ENCODE measurements at places on chromosomes 6 and 20. TPM values are rescaled to one million over a fixed set of nuclear protein-coding genes. Genes with fewer than 3 reads are reported as not detected.

- no peak overlapping the region for H3K4me3 ChIP-seq
- H3K36me3 ChIP-seq = no peaks in the 10 kb centered on the region
- H3K27ac ChIP-seq = no peak overlapping the region
- no peaks in the 10 kb centered on the region for H3K4me1 ChIP-seq
Measured at GRCh38 chr20:58544286-58544685, 29.1 kb upstream of the APCDD1L start.

DNA sequence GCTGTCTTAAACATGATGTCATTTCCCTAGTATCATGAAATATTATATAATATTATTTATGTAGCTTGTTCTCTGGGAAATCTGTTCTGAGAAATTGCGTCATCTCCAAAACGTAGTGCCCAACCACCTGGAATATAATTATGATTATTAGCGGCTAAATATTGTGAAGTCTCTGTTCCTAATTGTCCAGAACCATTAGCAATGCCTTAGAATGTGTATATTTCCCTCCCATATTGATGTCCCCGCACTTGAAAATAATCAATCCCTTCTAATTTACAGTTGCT lies 54.4 kb downstream of the OTOR start:
- DNase-seq = no peak
- peaks cover 10% of the 10 kb centered on the region for H3K27me3 ChIP-seq
- no peaks in the 10 kb centered on the region for H3K36me3 ChIP-seq

GRCh38 chr20:51528263-51529027 lies 14.1 kb downstream of the NFATC2 start:
- peaks cover 23% of the 10 kb centered on the region for H3K4me1 ChIP-seq
- no peaks in the 10 kb centered on the region for H3K27me3 ChIP-seq
- H3K36me3 ChIP-seq = no peaks in the 10 kb centered on the region
- no peak for DNase-seq

The MAP7 gene
- total RNA-seq = 18.3 TPM

DNA sequence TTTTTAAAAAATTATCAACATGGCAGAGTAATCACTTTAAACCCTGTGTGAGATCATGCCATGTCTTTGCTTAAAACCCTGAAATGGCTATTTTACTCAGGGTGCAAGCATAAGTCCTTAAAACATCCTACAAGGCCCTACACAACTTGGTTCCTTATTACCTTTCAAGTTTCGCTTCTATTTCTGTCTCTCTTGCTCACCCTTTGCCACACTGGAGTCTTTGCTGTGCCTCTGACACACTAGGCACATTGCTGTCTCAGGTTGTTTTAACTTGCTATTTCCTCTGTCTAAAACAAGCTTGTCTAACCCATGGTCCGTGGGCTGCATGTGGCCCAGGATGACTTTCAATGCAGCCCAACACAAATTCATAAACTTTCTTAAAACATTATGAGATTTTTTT lies 55.6 kb downstream of the KIAA0408 start:
- DNase-seq = no peak
- H3K27ac ChIP-seq = no peak overlapping the region
- no peaks in the 10 kb centered on the region for H3K36me3 ChIP-seq
- no peaks in the 10 kb centered on the region for H3K4me1 ChIP-seq
- H3K27me3 ChIP-seq = no peaks in the 10 kb centered on the region

GRCh38 chr6:117653949-117654348 lies 21.3 kb upstream of the NUS1 start:
- H3K36me3 ChIP-seq = no peaks in the 10 kb centered on the region
- no peaks in the 10 kb centered on the region for H3K27me3 ChIP-seq
- H3K4me1 ChIP-seq = no peaks in the 10 kb centered on the region
- H3K27ac ChIP-seq = no peak overlapping the region

GRCh38 chr6:25508051-25508450 lies 144.0 kb upstream of the SCGN start:
- H3K4me3 ChIP-seq = no peak overlapping the region
- H3K36me3 ChIP-seq = peaks cover 11% of the 10 kb centered on the region
- no peak for DNase-seq
- no peak overlapping the region for H3K27ac ChIP-seq
- H3K27me3 ChIP-seq = no peaks in the 10 kb centered on the region

The MRPL18 gene
- 47.8 TPM for total RNA-seq

- no peaks in the 10 kb centered on the region for H3K36me3 ChIP-seq
- peaks cover 9% of the 10 kb centered on the region for H3K27me3 ChIP-seq
- no peak overlapping the region for H3K27ac ChIP-seq
Measured at GRCh38 chr20:51008718-51009117, 14.2 kb downstream of the KCNG1 start.

DNA sequence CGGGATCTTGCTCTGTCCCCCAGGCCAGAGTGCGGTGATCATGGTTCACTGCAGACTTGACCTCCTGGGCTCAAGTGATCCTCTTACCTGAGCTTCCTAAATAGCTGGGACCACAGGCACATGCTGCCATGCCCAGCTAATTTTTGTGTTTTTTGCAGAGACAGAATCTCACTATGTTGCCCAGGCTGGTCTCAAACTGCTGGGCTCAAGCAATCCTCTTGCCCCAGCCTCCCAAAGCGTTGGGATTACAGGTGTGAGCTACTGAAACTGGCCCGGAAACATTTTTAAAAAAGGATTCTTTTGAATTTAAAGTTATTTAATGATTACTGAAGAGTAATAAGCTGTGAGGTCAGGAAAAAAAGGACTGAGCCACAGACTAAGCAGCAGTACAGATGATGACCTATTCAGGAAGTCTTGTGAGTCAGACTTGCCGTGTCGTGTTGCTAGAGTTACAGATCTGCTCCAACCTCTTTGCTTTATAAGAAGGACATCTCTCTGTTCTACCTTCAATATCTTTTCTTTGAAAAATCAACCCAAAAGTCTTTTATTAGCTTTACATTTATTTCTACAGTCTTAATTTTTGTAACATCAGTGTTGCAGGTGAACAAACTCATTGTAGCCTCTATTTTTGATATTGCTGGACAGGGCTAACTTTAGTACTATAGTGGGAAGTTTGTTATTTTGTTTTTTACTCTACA lies 108.7 kb downstream of the NCOA3 start:
- H3K27me3 ChIP-seq = no peaks in the 10 kb centered on the region
- peak overlapping the region; percentile 38 for H3K27ac ChIP-seq
- no peaks in the 10 kb centered on the region for H3K36me3 ChIP-seq
- DNase-seq = no peak
- H3K4me3 ChIP-seq = no peak overlapping the region

DNA sequence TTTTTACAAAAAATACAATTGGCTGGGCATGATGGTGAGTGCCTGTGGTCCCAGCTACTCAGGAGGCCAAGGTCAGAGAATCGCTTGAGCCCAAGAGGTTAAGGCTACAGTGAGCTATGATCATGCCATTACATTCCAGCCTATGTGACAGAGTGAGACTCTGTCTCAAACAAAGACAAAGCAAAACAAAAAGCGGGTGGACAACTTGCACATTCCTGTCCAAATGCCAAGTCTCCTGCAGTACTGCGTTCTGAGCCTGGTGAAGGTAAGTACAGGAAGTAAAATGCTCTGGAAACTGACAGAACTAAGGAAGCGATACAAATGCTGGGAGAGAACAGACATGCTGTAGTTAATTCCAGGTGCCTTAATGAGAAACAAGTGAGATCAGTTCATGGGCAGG lies 20.4 kb upstream of the TMEM242 start:
- no peak overlapping the region for H3K27ac ChIP-seq
- H3K4me3 ChIP-seq = no peak overlapping the region
- H3K36me3 ChIP-seq = no peaks in the 10 kb centered on the region
- H3K4me1 ChIP-seq = no peaks in the 10 kb centered on the region

GRCh38 chr20:62025832-62026563 lies 39.7 kb downstream of the TAF4 start:
- peaks cover 22% of the 10 kb centered on the region for H3K4me1 ChIP-seq
- no peak overlapping the region for H3K27ac ChIP-seq
- DNase-seq = no peak
- H3K27me3 ChIP-seq = no peaks in the 10 kb centered on the region
- H3K4me3 ChIP-seq = no peak overlapping the region
- H3K36me3 ChIP-seq = no peaks in the 10 kb centered on the region

The DZANK1 gene
- 3.4 TPM for total RNA-seq

The GSTA3 gene
- total RNA-seq = 2.1 TPM

DNA sequence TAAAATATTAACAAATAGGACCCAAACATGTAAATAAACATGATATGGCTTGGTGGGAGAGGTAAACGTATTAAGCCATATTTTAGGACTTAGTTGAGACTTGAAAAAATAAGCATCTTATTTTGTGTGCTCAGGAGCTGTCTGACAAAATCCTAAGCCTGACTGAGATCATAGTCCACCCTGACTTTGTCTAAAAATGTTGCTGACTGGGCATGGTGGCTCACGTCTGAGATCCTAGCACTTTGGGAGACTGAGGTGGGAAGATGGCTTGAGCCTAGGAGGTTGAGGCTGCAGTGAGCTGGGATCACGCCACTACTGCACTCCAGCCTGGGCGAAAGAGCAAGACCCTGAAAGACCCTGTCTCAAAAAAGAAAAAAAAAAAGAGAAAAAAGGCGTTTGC lies 52.1 kb downstream of the AIG1 start:
- H3K4me3 ChIP-seq = no peak overlapping the region
- no peak overlapping the region for H3K27ac ChIP-seq
- no peak for DNase-seq
- no peaks in the 10 kb centered on the region for H3K36me3 ChIP-seq
- no peaks in the 10 kb centered on the region for H3K4me1 ChIP-seq

GRCh38 chr6:144753023-144753705 lies 468.0 kb downstream of the UTRN start:
- no peak for DNase-seq
- H3K4me3 ChIP-seq = no peak overlapping the region
- peaks cover 64% of the 10 kb centered on the region for H3K36me3 ChIP-seq
- H3K27ac ChIP-seq = no peak overlapping the region

- no peak overlapping the region for H3K4me3 ChIP-seq
- no peaks in the 10 kb centered on the region for H3K4me1 ChIP-seq
- H3K27me3 ChIP-seq = peaks cover 5% of the 10 kb centered on the region
- no peak for DNase-seq
- H3K27ac ChIP-seq = no peak overlapping the region
Measured at GRCh38 chr6:2624177-2624576, 126.5 kb downstream of the MYLK4 start.

The BEND6 gene
- total RNA-seq = 0.32 TPM

- H3K27me3 ChIP-seq = no peaks in the 10 kb centered on the region
- no peak for DNase-seq
- H3K4me3 ChIP-seq = no peak overlapping the region
- no peaks in the 10 kb centered on the region for H3K36me3 ChIP-seq
- peak overlapping the region; percentile 54 for H3K27ac ChIP-seq
Measured at GRCh38 chr6:2792330-2793110, 27.3 kb downstream of the WRNIP1 start.

DNA sequence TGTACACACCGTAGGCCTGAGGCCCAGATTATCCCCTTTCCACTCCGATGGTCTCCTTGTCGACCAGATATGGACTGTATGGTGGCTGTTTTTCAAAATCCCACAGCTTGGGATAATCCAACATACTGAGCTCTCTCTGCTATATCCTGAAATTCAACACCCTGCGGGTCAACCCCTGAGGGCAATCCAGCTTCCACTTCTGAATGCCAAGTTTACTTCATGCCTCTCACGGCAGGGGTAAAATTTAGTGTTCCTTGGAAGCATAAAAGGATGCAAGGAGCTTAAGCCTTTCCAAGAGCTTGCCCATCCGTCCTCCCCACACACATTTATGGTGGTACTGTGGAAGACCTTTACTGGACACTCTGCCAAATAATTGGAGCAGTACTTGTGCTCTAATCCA lies 90.7 kb downstream of the PLG start:
- no peak overlapping the region for H3K4me3 ChIP-seq
- H3K27me3 ChIP-seq = no peaks in the 10 kb centered on the region
- no peaks in the 10 kb centered on the region for H3K36me3 ChIP-seq

GRCh38 chr20:47642118-47642517 lies 140.4 kb downstream of the NCOA3 start:
- no peaks in the 10 kb centered on the region for H3K4me1 ChIP-seq
- H3K36me3 ChIP-seq = peaks cover 96% of the 10 kb centered on the region
- H3K27me3 ChIP-seq = no peaks in the 10 kb centered on the region
- no peak overlapping the region for H3K27ac ChIP-seq
- H3K4me3 ChIP-seq = no peak overlapping the region

The KCNK16 gene
- not detected for total RNA-seq

DNA sequence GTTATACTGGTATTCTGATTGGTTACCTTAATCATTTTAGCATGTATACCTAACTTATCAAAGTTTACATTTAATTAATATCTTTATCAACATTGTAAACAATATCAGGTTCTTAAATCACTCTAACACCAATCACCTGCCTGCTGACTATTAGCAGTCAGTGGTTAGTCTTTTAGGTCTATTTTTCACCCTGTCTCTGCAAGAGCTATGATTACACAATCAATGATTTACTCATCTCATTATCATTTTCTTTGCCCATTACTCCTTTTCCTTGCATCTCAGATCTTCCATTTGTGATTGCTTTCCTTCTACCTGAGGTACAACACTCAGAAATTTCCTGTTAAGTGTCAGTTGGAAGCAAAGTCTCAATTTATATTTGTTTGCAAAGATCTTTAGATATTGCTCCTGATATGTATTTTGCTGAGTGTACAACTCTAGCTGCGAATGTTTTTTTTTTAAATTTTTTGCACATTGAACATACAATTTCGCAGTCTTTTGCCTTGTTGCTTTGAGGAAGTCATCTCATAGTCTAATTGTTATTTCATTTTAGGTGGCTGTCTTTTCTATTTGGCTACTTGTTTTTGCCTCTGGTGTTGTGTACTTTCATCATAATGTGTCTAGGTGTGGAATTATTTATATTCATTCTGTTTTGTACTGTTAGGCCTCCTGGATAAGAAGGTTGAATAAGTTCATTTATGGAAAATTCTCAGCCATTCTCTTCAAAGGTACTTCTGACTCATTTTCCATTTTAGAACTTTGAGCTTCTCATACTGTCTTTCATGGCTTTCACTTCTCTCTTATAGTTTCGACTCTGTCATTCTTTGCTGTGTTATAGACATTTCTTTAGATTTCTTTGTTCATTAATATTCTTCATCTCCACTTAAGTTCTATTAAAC lies 104.9 kb upstream of the CEP162 start:
- H3K4me3 ChIP-seq = no peak overlapping the region
- H3K36me3 ChIP-seq = no peaks in the 10 kb centered on the region
- no peaks in the 10 kb centered on the region for H3K27me3 ChIP-seq
- no peak overlapping the region for H3K27ac ChIP-seq
- H3K4me1 ChIP-seq = no peaks in the 10 kb centered on the region

DNA sequence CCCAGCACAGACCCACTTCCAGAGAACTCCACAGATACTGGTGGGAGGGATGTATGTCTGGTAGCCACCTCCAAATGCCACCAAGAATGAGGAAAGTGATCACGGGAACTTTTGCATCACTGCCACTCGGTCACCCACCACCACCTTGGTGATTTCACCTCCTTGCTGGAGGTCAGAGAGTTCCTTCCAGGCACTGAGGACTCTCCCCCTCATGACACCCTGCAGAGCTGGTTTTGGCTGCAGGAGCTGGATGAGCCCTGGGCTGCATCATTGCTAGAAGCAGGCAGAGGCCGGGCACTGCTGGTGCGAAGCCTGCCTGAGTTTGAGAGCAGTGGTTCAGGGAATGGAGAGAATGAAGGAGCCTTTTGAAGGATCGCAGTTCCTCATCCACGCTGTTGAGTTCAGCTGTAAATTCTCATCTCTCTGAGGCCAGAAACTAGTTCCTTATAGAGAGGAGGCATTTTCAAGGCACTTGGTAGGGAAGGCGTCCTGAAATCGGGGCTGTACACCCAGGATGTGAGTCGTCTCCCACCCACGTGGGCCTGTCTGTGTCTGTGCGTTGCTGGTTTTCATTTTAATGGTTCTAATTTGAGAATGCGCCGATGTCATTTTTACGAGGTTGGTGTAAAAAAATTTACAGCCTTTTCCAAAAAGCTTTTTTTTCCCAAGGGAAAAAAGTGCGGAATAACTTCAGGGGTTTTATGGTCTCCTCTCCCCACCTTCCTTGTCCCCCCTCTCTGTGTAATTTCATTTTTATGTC lies 25.0 kb downstream of the FOXP4 start:
- no peaks in the 10 kb centered on the region for H3K27me3 ChIP-seq
- H3K36me3 ChIP-seq = peaks cover 40% of the 10 kb centered on the region
- no peak overlapping the region for H3K4me3 ChIP-seq
- no peak for DNase-seq

Measured in lower lobe of right lung (tissue), 2 donors.